ENCODE measurements at places on chromosomes 2 and 18.

GRCh38 chr2:105460048-105460732 lies 61.3 kb upstream of the FHL2 start:
- DNase-seq: no peak

DNA sequence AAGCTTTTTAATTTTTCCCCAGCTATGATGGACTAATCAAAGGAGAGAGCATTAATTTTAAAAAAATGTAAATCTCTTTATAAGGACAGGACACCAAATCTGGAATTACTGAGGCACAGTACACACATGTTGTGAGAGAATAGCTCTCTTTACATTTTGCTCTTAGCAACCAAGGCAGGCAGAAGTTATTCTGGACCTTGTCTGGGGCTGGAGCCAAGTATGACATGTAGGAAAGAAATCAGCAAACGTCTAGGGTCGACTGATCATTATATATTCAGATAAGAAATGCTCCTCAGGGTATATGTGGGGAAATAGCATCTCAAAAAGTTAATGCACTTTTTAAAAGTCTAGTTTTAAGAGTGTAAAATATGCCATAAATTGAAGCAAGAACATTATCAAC lies 1330.0 kb upstream of the CELF4 start:
- DNase-seq: no peak

GRCh38 chr18:39319141-39319540 lies 1753.5 kb upstream of the CELF4 start:
- DNase-seq: no peak

DNA sequence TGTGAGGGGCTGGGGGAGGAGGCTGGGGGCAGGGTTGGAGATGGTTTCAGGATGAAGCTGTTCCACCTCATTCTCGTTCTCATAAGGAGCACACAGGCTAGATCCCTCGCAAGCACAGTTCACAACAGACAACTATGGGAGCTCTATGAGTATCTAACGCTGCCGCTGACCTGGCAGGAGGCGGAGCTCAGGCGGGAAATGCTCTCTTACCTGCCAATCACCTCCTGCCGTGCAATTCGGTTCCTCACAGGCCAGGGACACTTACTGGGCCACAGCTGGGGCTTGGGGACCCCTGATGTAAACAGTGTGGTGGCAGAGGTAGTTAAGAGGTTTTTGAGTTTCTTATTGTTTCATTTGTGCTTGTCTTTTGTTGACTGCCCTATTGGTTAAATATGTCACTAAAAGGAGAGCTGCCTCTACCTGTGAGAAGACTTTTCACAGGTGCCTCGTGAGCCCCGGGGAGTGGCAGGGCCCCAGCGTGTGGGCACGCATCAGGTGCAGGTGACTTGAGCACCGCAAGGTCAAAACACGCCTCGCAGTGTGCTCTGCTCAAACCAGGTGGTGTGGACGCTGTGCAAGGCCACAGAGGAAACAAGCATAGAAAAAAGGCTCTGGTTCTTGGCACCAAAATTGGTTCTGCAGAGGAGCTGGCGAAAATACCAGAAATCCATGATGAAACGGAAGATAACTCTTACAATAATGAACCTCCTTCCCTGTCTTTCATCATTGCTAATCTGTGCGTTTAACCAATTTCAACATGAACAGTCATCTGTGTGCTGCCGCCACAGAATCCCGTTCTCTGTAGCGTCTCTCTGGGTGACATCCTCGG lies 10.2 kb downstream of the MLPH start:
- DNase-seq: no peak

DNA sequence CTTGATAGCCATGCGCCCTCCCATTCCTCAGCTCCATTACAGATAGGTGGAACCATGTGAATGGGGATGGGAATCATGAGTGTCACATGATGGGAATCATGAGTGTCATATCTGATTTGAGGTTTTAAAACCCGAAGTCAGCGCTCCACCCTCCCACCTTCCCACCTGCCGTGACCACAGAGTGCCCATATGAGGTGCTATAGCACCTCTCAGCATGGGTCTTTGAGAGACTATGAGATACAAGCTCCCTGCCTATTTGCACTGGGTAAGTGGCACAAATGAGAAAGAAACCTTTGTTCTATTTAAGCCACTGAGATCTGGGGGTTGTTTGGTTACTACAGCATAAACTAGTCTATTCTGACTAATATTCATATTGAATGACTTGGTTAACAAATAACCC lies 78.5 kb upstream of the PTPRM start:
- DNase-seq: no peak

DNA sequence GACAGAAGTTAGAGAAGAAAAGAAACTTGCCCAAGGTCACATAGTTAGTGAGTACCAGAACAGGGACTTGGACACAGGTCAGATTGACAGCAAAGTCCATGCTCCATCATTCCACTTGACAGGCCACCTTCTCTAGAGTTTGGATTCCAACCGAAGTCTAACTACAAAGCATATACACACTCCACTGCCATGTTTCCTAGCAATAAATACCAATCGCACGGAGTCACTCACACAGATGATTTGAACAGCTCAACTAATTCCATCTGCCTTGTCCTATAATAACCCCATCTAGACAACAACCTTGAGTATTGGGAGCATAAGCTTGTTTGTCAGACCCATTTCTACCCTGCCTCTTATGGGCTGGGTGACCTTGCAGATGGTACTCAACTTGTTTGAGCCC lies 334.6 kb upstream of the MGAT5 start:
- DNase-seq: peak; percentile 42

- no peak for DNase-seq
These were observed 5.9 kb upstream of the RNF152 start for GRCh38 chr18:61898640-61899101.

DNA sequence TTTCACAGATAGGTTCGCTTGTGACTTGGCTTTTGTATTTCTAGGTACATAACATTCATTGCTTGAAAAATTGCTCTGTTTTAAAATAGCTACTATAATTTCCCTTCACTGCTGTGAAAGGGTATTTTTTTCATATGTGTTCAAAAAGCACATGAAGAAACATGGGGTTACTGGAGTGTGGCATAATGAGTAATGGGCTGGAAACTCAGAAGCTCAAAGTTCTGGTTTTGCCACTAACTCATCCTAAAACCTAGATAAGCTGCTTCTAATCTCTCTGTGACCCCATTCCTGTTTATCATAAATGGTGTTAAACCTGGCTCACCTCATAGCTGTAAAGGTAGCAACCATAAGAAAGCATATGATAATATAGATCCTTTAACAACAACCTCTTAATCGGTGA lies 319.3 kb downstream of the PTPRM start:
- DNase-seq: no peak

GRCh38 chr2:42008241-42008921 lies 39.4 kb upstream of the PKDCC start:
- no peak for DNase-seq

- no peak for DNase-seq
These were observed 21.0 kb downstream of the ZSWIM2 start for GRCh38 chr2:186827862-186828492.

DNA sequence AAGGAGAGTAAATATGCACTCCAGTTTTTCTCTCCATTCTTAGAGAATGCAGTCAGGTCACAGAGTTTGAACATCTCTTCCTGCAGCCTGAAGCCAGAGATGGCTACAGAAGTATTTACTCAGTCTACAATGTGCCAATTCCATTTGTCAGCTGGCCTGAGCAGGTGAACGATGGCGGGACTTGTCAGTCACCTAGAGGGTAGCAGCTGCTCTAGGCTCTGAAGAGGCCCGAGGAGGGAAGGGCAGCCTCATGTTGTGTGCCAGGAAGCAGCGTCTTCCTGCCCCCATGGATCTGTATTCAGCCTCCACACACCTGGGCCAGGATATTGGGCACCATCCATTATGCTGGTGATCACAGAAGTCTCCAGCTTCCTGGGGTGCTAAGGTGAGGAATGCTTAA lies 316.7 kb upstream of the CHAC2 start:
- no peak for DNase-seq

DNA sequence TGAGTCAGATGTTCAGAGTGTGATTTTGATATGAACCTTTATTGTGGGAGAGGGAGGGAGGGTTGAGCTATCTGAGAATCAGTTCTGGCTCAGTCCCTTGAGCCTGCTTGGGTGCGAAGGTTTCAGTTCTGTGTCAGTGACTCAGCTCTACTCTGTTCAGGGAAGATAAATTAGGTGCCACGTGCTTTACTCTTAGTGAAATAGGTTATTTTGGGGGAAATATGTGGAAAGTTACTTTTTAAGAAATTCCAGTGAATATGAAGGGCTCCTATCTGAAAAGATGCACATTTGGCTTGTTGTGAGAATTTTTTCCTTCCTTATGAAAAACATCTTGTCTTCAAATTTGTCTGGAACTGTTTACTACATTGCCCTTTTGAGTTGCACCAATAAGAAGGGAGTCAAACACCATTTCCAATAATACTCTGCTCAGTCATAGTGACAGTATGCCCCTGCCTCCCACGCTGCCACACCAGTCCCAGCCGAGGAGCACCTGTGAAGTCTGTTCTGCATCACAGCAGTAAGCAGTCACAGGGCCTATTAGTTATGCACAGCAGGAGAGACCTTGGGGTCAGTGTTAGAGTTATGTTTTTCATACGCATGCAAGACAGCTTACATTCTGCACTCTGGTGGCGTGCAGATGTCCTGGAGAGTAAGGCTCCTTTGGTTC lies 32.8 kb upstream of the DNAH7 start:
- no peak for DNase-seq

DNA sequence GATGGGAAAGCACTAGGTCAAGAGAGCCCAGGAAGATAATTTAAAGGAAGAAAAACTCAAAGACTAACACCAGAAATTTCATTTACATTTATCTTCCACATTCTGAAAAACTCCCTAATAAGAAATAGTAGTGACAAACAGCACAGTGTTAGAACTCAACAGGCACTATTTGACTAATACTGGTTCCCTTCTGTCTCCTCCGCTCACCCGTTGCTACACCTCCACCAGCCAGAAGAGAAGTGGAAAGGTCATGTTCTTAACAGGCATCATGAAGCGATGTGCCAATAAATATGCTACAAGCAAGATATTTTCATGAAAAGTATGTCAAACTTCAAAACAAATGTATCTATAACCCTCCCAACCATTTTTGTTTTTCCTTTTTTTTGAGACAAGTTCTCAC lies 5.7 kb downstream of the ROCK1 start:
- no peak for DNase-seq

DNA sequence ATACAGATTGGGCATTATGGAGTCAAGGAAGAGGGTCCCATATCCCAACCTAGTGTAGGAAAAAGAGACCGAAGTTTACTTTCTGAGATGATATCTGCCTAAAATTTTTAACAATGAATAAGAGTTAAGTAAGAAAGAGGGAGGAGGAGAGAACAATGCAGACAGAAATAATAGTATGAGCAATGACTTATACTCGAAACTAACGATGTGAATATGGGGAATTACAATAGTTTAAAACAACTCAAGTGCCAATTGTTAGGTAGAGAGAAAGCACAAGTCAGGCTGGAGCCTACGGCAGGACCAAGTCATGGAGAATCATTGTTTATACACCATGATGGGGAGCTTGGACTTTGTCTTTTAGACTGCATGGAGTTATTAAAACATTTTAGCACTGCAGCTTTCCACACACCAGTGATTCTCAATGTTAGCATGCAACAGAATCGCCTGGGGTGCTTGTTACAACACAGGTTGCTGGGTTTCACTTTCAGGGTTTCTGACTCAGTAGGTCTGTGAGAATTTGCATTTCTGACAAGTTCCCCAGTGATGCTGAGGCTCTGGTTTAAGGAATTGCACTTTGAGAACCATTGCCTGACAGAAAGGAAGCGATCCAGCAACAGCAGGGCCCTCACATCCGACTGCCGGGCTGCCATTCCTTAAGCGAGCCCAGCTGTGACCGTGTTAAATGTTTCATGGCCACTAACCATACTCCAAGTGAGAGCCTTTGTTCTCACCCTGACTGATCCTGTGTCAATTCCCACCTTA lies 511.2 kb downstream of the DCDC2C start:
- DNase-seq: no peak

Data from HFFc6 (cell line).